ENCODE measurements at places on chromosomes 3 and 15. TPM values are rescaled to one million over a fixed set of nuclear protein-coding genes. Genes with fewer than 3 reads are reported as not detected.

ALDH1A2 gene
- not detected for total RNA-seq

- no peak for DNase-seq
Observed at GRCh38 chr3:188584958-188585689, 431.2 kb downstream of the LPP start.

DNA sequence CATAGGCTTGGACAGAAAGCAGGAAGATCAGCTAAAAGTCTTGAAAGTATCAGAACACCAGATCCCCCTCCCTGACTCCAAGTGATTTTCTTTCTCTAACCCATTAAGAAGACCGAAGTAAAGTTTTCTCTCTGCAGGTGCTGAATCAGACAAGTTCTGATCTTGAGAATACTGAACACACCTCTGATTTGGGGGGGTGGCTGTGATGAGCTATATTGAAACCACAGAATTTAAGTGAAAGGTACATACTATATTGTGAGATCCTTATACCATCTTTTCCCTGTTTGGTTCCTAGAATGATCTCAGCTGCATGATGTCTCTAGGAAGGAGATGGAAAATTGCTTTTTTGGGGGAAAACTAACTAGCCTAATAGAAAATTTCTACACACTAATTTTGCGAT is 196.0 kb downstream of the DIPK2A start:
- DNase-seq = no peak

TCF12 gene
- 314 TPM for total RNA-seq

DNA sequence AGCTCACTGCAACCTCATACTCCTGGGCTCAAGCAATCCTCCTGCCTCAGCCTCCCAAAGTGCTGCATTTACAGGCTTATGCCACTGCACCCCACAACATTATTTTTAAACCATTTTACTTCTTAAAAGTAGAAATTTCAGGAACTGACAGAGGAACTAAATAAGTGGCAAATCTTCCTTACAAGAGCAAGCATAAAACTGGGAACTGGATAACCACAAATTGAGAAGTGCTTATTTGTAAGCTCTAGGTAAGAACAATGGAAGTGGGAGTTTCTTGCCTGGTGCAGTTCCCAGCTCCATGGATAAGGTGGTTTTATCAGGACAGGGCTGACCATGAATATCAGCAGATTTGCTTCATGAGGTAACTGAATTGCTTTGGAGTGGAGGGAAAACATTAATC is 655.2 kb downstream of the DIPK2A start:
- DNase-seq = no peak

GRCh38 chr3:30847592-30847991 is 46.9 kb downstream of the GADL1 start:
- no peak for DNase-seq

Measured in stomach (tissue), 19 donors.